ENCODE measurements at places on chromosomes 4 and X.

GRCh38 chr4:152462047-152462446 is 73.8 kb downstream of the FBXW7 start:
- DNase-seq: no peak

DNA sequence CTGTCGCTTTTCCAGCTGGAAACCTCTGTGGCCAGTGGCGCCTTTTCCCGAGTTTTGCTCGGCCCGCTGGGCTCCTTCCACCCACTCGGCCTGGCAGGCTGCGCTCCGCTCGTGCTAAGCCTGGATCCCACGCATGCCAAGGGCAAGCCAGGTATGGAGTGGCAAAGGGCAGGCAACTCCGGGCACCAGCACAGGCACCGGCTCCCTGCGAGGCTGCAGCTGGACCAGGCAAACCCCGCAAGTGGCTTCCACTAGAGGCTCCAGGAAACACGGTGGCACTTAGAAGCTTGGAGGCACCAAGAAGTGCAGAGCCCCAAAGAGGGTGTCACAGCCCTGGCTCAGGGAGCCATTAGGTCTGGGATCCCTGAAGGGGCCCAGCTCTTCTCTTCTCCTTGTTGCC is 59.5 kb downstream of the PPA2 start:
- DNase-seq: no peak

- DNase-seq: no peak
These were observed 12.5 kb upstream of the S100P start for GRCh38 chr4:6681191-6681590.

DNA sequence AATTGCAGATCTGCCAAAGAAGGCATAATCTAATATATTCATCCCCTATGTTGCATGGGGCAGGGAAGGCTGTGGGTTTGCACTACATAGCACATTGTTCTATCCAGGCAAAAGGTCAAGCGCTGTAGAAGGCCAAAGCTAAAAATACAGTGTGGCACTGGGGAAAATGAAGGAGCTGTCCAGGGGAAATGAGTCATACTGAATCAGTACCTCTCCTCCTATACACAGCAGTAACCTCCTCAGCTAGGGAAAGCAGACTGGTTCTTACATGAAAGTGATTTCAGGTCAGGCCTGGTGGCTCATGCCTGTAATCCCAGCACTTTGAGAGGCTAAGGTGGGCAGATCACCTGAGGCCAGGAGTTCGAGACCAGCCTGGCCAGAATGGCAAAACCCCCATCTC is 31.0 kb upstream of the SLC25A4 start:
- DNase-seq: no peak

DNA sequence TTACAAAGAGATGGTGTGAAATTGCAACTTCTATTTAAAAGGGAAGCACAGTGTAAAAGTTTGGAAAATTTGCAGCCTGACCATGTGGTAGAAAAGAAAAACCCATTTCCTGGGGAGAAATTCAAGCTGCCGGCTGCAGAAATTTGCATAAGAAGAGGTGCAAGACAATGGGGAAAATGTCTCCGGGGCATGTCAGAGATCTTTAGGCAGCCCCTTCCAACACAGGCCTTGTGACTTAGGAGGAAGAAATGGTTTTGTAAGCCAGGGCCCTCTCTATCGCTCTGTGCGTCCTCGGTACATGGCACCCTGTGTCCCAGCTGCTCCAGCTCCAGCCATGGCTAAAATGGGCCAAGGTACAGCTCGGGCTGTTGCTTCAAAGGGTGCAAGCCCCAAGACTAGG is 40.4 kb downstream of the CCDC158 start:
- DNase-seq: no peak

DNA sequence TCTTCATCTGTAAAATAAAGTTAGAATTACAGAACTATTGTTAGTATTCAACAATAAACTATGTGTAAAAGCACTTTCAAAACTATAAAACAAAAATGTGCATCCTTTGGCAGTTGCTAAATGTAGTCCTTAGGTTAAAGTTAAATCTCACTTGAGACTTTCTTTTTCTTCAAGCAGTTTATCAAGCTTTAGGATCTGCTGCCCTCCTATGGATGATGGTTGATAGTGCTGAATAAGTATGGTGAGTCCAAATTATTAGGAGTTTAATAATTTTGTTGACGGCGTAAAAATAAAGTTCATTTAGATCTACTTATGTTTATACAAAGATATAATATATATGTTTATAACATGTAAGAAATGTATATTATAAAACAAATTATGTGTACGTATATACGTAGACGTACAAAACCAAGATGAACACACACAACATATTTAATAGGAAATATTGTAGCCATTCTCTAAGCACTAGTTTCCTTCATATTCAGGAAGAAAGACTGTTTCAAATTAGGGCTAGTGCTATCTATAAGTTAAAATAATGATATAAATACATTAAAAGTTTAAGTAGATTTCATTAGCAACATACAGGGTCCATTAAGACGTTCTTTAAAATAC is 22.3 kb downstream of the UGT2A2 start:
- no peak for DNase-seq

- no peak for DNase-seq
These were observed 4.7 kb downstream of the RIPPLY1 start for GRCh38 chrX:106898462-106898861.

GRCh38 chr4:113996599-113997177 is 17.2 kb upstream of the ARSJ start:
- DNase-seq: no peak

DNA sequence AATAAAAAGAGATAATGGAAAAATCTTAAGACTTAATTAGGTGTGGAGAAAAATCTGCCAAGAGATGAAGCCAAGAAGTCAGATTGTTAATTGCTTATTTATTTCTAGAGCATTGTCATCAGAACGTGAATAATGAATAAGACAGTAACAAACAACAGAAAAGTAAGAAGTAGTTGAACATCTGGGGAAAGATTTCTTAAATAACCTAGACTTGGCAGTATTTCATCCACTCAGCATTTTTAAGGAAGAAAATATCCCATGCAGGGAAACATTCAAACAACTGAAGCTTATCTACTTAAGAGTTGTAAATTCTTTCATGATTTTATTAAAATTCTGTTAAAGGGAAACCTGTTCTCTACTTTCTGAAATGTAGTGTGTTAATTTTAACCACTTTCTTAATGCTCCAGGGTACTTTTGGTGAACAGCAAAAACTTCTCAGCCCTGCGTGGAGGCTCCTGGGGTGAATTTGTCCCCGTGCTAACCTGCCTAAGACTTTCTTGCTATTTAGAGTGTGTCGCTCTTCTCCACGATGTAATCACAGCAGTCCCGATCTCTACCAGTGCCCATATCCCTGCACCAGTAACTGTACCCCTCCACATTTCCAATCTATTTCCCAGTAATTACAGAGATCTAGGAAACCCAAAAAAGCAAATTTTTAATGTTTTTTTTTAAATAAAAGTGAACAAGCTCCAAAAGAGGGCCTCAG is 124.6 kb downstream of the CORIN start:
- no peak for DNase-seq

DNA sequence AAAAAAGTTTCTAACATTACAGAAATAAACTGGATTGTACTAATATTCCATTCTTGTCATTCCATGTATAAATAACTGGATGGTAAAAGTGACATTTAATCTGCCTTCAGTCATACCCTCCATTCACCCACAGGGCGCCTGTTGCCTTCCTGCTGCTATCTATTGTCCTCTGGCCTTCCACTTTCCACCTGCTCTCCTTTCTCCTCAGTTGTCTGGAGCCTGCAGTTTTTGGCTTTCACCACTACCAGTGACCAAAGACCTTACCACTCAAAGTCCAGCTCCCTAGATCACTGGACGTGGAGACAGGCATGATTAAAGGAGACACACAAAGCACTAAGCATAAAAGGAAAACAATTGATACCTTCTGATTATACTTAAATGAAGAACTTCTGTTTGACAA is 46.2 kb upstream of the NHS start:
- no peak for DNase-seq

GRCh38 chr4:26420438-26420837 is 69.8 kb downstream of the CCKAR start:
- no peak for DNase-seq

DNA sequence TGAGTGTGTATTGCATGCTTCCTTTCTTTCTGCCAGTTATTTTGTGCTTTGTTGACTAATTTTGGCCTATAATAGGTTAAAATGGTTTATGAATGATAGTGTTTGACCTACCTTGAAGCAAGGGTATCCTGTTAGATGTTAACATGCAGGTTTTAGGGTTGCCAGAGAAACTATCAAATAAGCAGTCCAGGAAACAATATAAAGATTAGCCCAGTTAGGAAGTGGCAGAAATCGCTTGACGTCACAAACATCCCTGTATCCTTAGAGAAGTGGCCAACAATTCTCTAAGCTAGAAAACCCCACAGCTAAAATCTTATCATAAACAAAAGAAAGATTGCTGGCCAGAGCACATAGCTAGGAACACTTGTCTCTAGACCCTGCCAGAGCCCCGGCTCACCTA is 3.8 kb downstream of the NAP1L5 start:
- no peak for DNase-seq

GRCh38 chrX:130111220-130112154 is 1.2 kb upstream of the ELF4 start:
- no peak for DNase-seq

GRCh38 chrX:129652565-129653169 is 2.1 kb downstream of the APLN start:
- no peak for DNase-seq

DNA sequence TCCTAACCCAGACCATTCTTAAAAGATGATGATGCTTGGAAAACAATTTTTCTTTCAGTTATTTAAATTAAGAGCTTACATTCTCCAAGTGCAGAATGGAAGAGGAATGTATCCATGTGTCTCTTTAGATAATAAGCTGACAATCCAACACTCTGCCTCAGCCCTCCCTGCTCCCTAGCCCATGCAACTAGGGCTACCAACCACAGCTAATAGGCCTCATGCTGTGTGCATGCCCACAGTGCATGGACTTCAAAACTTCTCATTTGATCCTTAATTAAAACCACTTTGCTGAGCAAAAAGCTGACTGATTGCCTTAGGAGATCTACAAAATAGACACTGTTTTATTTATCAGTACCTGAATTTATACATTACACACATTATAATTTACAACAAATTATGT is 473.9 kb downstream of the GALNTL6 start:
- no peak for DNase-seq

DNA sequence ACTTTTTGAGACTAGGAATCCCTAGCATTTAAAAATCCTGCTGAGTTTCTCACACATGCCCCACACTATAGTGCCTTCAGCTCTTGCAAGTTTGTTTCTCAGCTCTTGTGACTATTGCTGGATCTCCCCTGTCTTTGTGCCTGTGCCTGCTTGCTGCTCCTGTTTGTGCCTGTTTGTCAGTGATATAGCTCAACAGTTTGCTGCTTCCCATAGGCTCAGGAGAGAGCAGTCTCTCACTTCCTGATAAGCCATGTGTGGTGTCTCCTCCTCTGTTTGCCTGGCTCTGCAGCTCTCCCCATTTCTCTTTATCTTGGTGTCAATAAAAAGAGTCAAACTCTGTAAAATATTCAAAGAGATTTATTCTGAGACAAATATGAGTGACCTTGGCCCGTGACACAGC is 259.8 kb upstream of the CLNK start:
- DNase-seq: no peak

- DNase-seq: no peak
These were observed 42.9 kb upstream of the SPRY1 start for GRCh38 chr4:123353656-123354055.

DNA sequence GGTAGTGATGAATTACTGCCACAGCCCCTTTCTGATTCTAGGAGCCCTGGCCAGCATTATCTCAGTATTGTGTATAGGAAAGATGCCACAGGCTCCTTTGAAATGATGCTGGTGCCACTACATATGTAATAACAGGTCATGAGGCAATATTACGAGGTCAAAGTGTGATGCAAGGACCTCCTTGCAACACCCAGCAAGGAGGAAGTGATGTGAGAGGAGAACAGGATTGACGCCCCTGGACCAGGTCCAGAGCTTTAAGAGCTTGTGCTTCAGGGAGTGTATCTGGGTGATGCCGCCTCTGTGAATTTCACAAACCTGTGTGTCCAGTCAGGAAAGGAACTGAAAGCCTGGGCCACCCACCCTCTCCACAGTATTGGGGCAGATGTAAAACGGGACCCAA is 261.8 kb downstream of the MID1IP1 start:
- no peak for DNase-seq

DNA sequence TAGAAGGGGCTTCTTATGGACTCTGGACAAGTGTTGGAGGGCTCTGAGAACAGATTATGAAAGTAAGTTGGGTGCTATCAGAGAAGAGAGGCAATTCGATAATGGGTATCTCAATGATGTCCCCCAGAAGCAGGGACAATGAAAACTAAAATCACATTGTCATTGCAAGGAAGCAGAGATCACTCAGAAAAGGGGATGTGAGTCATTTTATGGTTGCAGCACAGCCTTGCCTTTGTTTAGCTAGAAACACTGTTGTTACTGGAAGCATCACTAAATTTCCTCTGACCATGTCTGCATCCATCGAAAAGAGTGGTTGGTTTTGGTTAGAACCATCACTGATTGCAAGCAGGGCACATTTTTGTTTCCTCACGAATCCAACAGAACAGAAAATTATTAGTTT is 246.8 kb upstream of the NWD2 start:
- DNase-seq: no peak

GRCh38 chr4:89273741-89274141 is 33.9 kb downstream of the GPRIN3 start:
- no peak for DNase-seq
